ENCODE measurements at places on chromosomes 7 and 10.

GRCh38 chr10:95341716-95342130 lies 50.9 kb upstream of the PDLIM1 start:
- no peak for DNase-seq

DNA sequence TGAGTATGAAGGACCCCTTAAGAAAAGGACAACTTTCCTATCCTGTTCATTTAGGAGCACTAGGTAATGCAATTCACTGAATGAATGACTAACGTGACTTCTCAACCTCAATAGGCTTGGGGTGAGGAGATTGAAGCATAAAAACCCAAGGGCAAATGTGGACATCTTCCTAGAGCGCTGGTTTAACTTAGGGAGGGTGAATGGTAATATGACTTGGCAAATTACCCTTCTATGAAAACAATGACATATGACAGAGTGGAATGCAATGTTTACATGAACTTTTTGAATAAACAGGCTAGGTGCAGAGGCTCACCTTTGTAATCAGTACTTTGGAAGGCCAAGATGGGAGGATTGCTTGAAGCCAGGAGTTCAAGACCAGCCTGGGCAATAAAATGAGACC lies 83.9 kb upstream of the ANK3 start:
- DNase-seq: no peak

- no peak for DNase-seq
Observed at GRCh38 chr7:142513178-142513955, 235.9 kb upstream of the PRSS1 start.

- DNase-seq: no peak
Observed at GRCh38 chr7:47378728-47379395, 203.0 kb downstream of the TNS3 start.

- no peak for DNase-seq
Observed at GRCh38 chr10:54484186-54484585, 316.8 kb downstream of the PCDH15 start.

- DNase-seq: no peak
Observed at GRCh38 chr7:27064159-27064558, 31.6 kb downstream of the HOXA1 start.
